ENCODE measurements at places on chromosomes 2 and 18.
A peak's percentile ranks its signal among the peaks of the same experiment; 100 is the strongest.

DNA sequence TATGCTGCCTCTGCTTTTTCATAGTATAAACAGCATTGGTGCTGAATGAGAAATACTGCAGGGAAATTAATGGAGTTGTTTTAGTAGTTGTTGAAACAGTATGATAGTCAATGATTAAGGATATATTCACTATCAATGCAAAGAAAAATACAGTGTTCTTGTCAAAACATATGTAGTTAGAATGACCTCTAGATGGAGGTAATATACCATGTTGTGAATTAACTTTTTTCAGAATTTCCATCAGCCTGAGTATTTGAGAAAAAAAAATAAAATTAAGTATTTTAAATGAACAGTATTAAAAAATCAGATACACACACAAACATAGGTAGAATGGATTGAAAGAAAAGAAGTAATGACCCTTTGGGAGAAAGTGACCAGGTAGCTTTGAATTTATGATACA, 59.5 kb downstream of the RMDN2 start:
- DNase-seq, result no peak

DNA sequence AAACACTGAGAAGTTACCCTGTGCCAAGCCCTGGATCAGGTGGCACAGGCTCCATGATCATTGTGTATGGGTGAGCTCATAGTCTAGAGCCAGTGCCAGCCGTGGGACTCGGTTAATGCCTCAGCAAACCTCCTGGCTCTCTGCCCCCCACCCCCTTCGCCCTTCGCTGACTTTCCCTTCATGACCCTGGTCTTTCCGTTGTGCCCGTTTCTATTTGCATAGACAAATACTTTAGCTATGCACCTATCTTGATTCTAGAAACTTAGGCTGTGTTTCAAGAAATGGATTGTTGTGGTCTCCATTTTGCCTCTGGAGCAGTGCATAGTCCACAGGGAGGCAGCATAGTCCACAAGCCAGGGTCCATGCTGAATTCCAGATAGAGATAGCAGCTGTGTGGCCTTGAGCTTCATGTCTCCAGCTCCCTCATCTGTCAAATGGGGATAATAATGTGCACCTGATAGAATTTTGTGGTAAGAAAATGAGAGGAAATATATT, 44.8 kb upstream of the KDM3A start:
- DNase-seq, result no peak

GRCh38 chr2:19099181-19099580, 259.2 kb downstream of the OSR1 start:
- no peak for DNase-seq

- no peak for DNase-seq
Observed at GRCh38 chr2:240250985-240251847, 110.8 kb upstream of the OTOS start.

DNA sequence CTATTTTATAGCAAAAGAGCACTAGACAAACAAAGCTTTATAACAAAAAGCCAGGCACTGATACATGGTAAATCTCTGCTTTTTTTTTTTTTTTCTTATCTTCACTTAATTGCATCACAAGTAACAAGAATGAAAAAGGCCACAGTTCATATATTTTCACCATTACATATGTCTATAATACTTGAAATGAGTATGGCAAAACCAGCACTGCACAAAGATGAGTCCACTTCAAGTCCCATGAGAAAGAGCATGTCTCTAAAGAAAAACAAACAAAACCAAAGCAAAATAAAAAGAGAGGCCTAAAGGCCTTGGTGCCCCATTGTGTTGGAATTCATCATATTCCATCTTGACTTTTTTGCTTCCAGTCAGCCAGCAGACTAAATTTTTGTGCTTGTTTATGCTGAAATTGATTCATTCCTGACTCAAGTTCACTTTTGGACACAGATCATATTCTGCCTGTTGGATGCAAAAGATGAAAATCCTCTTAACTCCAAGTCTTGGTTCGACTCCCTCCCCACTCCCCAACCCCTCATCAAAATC, 264.9 kb upstream of the CCDC68 start:
- no peak for DNase-seq

DNA sequence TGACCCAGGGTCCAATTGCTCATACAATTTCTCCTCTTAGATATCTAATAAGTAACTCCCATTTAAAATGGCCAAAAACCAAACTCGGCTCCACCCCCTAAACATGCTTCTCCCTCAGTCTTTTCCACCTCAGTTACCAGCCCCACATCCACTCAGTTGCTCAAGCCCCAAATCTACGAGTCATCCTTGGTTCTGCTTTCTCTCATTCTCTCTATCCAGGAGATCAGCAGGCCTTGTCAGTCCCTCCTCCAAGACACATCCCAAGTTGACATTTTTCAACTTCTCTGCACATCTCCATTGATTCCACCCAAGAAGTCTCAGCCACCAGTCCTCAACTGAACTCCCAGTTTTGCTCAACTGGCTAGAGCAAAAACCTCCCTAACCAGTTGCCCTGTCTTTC, 40.5 kb upstream of the RTN4 start:
- no peak for DNase-seq

DNA sequence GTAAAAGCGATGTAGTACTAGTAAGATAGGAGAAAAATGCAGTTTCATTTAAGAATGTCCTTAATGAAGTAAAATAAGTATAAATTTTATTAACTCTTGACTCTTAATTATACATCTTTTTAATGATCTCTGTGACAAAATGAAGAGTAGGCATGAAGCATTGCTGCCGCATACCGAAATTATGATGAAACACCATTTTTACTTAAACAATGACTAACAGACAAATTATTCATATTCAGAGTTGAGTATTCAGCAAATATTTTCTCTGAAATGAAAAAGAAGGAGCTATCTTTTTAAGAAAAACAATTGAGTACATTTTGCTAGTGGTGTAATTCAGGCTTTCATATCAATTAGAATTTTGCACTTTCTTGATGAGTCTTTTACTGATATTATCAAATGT, 150.6 kb upstream of the DOCK10 start:
- no peak for DNase-seq

DNA sequence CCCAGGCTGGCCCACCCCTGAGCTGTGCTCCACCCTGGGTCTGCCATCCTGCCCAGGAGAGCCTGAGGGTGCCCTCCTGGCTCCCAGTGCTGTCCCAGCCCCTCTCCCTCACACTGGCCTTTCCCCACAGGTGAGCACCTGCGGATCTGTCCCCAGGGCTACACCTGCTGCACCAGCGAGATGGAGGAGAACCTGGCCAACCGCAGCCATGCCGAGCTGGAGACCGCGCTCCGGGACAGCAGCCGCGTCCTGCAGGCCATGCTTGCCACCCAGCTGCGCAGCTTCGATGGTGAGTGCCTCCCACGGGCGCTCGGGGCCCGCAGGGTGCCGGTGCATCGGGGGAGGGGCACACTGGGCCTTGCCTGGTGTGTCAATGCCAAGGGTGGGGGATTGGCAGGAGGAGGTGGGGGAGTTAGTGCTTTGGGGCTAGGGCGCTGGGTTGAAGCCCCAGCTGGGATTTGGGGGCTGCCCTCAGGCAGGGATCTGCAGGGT, 23.5 kb downstream of the GPC1 start:
- DNase-seq, result no peak

- DNase-seq, result no peak
Observed at GRCh38 chr2:105848367-105848766, 103.7 kb downstream of the NCK2 start.

DNA sequence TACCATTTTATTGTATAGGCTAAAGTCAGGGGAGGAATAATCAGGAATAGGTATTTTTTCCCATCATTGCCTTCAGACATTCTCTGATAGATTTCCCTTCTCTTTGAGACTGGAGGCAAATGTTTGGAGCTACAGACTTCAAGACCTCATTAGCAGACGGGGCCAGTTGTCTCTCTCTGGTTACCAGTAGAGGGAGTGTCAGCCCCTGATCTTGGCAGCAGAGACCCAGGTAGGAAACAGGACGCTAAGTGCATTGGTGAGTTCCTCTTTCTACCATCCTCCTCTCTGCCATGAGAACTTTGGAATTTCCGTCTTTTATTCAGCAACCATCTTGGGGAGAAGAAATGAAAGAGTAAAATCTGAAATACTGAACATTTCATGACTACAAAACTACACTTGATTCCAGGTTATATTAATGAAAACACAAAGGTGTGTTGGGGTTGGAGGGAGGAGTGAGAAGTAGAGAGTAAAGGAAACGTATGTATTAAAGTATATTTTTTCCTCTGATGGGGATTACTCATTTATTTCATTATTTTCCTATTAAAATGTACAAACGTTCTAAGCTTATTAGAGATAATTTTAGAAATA, 186.2 kb upstream of the GCFC2 start:
- DNase-seq, result no peak

DNA sequence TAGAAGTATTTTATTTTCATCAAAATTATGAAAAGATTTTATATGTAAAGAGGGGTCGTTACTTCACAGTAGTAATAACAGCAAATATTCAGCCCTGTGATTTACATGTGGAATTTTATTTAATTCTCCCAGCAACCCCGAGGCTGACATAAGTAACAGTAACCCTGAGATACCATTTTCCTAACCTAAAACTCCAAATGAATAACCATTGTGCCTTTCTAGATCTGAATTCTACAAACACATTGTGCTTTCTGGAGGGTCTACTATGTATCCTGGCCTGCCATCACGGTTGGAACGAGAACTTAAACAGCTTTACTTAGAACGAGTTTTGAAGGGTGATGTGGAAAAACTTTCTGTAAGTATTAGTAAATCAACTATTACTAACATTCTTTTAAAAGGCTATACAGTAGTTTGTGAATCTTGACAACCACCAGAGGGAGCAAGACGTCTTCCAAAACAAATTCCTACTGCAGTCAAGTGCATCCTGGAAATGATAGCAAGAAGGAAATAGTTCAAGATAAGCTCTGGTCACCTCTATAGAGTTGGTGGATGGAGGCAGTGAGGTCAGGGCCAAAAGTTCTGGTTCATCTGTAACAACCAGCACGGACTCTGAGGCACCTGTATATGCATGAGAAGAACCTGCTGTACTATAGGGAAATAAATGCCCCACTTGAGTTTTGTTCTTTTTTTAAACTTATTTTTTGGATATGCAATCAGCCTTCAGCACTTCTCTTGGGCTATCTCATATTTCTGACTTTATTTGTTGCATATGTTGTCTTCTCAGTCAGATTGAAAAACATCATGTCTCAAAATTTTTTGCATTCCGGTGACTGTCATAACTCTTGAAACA, 37.4 kb downstream of the ACTR2 start:
- DNase-seq, result no peak

DNA sequence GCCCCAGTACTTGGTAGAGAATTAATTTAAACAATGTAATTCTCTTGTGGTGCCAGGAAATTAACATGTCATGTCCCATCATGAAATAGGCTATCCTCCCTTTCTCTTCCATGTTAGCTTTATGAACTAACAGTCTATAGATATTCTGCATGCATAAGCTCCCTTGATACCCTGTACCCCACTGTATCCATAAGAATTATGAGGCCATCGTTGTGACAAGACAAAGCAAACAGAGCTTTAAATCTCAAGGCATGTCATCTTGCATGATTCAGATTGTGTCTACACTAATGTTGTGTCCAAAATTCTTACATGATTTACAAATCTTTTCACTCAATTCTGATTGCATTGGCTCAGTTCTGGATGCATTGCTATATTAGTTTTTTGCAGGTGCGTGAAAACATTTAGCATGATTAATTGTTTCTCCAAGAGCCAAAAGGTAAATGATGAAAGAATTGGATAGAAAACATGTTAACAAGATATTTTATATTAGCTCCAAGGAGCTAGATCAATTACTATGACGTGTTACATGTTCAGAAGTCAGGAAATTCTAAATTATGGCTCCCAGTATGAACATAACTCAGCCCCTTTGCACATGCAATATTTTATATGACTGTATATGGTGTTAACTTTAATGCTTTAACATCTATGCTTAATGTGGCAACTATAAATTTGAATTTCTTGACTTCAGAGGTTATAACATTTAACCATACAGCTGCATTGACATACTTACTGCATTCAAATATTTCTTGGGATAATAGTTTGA, 620.3 kb downstream of the SLC4A3 start:
- DNase-seq, result no peak

GRCh38 chr2:199833525-199833924, 17.5 kb downstream of the FTCDNL1 start:
- no peak for DNase-seq

DNA sequence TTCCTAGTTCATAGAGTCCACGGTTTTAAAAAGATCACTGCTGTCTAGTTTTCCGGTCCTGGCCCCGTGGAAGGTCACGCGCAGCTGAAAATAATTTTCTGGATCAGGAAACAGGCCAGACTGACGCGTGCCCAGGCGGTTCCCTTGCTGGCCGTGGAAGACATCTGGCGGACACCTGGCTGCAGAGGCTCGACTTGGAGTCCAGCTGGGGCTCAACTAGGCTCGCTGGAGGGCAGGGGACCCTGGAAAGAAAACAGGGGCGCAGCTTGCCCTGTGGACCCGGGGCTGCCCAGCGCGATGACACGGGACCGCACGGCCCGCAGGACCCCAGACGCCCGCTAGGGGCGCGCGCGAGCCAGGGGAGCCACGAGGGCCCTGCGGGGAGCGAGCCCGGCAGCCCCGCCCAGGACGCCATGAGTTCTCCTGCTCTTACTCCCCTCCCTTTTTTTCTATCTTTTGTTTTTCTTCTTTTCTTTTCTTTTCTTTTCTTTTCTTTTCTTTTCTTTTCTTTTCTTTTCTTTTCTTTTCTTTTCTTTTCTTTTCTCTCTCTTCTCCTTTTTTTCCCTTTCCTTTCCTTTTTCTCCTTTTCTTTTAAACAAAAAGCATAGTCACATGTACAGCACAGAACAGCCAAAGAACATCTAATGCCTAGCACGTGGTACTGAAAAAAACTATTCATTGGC, 43.2 kb upstream of the UBE2F start:
- DNase-seq, result peak; percentile 77

- DNase-seq, result no peak
Observed at GRCh38 chr2:105645938-105646773, 98.6 kb upstream of the NCK2 start.

DNA sequence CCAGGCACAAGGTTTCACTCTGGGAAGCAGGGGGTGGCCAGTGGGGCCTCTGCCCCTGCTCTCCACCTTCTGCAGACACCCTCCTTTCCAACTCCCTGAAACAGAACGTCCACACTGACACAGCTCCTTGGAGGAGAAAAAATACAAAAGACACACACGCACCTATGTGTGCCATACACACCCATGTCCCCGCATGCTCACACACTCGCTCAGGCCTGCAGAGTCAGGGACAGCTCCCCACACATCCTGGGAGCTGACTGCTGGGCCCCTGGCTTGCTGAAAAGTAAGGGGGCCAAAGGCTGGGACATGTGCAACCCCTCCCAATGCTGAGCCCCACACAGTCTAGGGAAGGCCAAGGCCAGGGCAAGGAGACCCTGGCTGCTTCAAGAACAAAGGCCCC, 200.5 kb downstream of the TNS1 start:
- no peak for DNase-seq

- DNase-seq, result no peak
Observed at GRCh38 chr18:35432565-35433001, 55.4 kb upstream of the ZNF396 start.

GRCh38 chr2:207352978-207353671, 176.6 kb upstream of the CREB1 start:
- DNase-seq, result peak; percentile 20

DNA sequence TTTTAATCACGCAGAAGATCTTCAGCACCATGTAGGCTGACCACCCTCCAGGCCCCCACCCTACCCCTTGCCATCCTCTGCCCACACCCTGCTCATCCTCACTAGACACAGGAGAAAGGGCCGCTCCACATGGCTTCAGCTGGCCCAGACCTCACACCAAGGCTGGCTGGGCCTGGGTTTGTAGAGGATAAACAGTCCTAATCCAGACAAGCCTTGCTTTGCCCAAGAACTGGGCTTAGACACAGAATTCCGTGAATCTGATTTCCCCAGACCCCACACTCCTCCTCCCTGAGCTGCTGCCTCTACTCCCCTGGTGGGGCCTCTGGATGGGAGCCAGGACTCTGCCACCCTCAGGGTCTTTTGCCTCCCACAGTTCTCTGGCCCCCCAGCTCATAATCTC, 185.3 kb downstream of the CYP26B1 start:
- no peak for DNase-seq

Data from CD4-positive, alpha-beta T cell treated with Interleukin-4 for 1 hour (primary cell).